Liver (tissue), 10 donors: ENCODE measurements at places on chromosomes 6 and 20.

DNA sequence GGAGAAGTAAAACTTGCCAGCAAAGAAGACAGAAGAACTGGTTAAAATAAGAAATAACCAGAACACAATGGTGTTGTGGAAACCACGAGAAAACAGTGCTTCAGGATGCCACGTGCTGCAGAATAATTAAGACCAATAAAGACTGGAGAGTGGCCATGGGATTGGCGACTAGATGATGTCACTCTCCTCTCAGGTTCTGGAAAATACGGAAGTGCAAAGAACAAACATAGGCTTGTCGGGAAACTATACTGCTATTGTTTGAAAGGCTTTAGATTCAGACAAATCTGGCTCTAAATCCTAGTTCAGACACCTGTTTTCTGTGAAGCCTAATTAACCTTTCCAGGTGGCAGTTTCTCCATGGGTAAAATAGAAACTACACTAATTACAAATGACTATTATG is 138.4 kb upstream of the STXBP5 start:
- DNase-seq, result no peak

- DNase-seq, result no peak
Measured at GRCh38 chr6:139846538-139847456, 472.3 kb upstream of the CITED2 start.

- DNase-seq, result no peak
Measured at GRCh38 chr6:82249381-82250253, 2.1 kb upstream of the IBTK start.

GRCh38 chr6:153959276-153959675 is 79.8 kb upstream of the OPRM1 start:
- no peak for DNase-seq

GRCh38 chr20:23257848-23258746 is 92.5 kb upstream of the NXT1 start:
- DNase-seq, result no peak

DNA sequence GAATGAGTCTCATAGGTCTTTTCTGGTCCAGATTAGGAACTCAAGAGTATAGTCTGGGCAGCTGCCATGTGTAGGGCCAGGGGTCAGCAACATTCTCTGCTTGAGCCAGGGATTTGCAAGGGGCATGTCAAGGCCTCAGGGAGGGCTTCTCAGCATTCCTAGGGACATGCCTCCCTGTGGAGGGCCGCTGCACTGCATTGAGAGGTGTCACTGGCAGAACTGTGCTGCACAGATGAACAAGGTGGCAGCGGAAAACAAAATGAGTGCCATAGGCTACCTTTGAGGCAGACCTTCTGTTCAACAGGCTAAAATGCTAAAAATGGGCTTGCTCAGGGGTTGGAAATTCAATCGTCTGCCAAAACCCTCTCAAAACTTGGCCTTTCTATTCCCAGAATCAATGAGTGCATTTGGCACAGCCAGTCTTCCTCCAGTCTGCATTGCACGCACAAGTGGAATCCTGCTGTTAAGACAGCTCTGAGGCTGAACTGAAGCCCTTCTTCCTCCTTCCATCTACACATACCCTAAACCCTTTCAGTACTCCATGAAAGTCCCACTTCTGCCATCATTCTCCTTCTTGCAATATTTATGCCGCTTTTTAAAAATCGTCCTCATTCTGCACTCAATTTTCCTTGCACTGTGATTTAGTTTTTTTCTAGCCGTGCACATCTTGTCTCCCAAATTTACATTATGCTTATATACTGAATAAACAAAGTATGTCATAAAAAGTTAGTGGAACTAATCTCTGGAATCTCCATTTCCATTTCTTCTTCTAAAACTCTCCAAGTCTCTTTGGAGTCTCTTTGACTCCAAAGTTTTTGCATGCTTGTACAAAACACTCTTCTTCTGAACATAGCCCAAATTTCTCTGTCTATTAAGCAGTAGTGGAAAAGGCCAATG is 51.7 kb downstream of the SLC26A8 start:
- no peak for DNase-seq

- DNase-seq, result no peak
Measured at GRCh38 chr20:57332105-57333089, 2.8 kb downstream of the SPO11 start.

- no peak for DNase-seq
Measured at GRCh38 chr6:162852840-162853577, 125.2 kb downstream of the PACRG start.

DNA sequence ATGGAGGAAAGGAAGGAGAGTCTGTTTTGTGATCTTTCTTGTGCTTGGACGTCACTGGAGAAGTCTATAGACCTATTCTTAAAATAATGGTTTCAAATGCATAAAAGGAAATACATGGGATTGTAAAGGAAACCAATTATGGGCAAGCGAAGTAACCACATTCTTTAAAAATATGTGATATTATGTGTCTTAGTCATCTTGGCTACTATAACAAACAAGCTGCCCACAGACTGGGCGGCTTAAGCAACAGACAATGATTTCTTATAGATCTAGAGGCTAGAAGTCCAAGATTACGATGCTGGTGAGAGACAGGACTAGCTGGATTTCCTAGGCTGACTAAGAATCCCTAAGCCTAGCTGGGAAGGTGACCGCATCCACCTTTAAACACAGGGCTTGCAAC is 49.4 kb upstream of the CD83 start:
- DNase-seq, result no peak

DNA sequence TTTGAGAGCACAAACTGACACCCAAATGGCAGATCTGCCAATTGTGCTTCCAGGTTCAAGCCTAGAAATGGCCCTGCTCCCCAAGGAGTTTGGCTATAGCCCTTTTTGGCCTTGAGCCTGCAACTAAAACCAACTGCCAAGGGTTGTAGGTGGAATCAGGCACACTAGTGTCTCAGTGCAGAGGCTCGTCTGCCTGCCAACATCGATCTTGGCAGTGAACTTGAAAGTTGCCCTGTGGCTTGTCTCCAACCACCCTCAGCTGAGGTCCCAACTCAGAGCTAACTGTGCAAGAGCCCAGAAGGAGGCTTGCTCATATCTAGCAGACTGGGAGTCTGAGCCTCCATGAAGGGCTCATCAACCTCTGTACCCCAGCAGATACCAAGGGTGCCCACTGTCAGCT is 92.7 kb upstream of the GLP1R start:
- DNase-seq, result no peak

GRCh38 chr6:108730635-108731515 is 117.3 kb upstream of the ARMC2 start:
- DNase-seq, result no peak

DNA sequence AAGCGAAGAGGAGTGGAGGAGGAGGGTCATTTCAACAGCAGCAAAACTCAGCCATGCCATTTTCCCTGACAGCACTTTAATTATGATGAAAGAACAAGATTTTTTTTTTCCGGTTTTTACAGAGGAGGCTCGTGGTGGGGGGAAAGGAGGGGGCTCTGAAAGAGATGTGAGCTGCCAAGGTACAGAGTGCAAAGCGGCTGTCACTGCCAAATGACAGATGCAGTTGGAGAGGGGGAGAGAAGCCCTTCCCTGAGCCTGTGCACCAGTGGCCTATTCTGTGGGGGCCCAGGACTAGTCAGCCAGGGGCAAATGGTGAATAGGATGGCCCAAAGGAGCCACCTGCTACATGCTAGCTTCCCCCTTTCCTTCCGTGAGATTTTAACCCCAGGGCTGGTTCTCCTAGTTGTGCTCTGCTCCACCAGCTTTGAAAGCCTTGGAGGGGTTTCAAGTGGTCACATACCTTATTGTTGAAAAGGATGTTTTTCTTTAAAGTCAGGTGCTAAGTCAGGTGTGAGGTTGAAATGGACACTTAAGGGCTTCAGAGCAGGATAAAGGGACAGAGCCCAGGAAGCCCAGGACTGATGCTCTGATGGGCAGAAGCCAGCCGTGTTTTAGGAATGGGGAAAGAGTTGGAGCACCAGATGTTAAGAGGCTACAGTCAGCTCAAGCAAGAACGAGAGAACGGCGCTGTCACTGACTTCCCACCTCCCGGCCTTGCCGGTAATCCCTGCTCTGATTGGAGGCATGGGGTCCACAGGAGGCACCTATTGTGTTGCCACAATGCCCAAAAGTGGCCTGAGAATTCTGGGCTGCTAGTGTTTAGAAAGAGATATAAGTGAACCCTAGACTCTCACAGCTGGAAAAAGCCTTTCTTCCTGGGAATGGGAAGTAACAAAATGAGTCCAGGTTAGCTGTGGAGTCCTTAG is 24.8 kb downstream of the GNAS start:
- no peak for DNase-seq

- no peak for DNase-seq
Measured at GRCh38 chr6:97038437-97038836, 113.9 kb downstream of the KLHL32 start.

DNA sequence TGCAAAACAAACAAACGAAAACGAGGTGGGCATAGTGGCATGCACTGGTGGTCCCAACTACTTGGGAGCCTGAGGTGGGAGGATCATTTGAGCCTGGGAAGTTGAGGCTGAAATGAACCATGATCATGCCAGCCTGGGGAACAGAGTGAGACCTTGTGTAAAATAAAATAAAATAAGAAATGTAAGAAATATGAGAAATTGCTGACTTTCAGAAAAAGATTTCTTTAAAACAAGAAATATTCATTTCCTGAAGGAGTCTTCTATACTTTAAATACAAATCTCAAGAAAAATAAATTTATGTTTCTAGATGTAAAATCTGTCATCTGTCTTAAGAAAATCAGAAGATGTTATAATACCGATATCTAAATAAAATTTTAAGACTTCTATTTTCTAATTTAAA is 96.7 kb upstream of the ENPP5 start:
- DNase-seq, result no peak

- DNase-seq, result peak; percentile 63
Measured at GRCh38 chr20:53869466-53870258, 200.7 kb downstream of the BCAS1 start.

GRCh38 chr6:32393665-32394420 is 13.1 kb downstream of the BTNL2 start:
- DNase-seq, result no peak

DNA sequence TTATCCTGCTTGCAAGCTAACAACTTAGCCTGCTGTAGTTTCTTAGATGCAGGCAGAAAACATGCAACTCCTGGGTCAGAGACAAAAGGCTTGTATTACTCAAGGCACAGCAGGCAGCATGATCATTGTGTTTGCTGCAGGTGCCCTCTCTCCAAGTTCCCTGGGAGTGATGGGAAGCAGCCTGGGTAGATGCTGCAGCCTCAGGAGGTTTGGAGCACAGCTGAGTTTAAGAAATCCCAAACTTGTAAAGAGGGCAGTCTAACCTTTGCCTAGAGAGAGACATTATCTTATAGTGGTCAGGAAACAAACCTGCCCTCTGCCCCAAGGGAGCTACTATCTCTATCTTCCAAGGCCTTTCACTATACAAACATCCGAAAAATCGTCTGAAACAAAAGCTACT is 61.1 kb downstream of the PFDN4 start:
- no peak for DNase-seq

- DNase-seq, result no peak
Measured at GRCh38 chr6:139355777-139356445, 18.5 kb downstream of the CITED2 start.

GRCh38 chr6:37552267-37552666 is 52.6 kb upstream of the CCDC167 start:
- DNase-seq, result no peak

DNA sequence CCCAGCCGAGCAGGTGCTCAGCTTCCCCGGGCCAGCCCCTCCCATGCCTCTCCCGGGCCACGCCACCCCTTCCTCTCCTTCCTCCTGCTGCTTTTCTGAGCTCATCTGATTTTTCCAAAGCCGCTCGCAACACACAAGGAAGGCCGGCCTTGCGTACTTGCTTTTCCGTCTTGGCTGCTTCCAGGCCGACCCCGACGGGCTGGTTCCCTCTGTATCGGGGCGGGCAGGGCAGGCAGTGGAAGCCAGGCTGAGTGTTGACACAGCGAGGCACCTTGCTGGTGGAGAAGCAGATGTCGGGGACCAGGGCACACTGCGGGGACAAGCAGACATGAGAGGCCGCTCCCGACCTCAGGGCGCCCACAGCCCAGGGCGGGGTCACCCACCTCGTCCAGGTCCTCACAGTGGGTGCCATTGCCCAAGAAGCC is 21.1 kb downstream of the THBS2 start:
- peak; percentile 23 for DNase-seq

DNA sequence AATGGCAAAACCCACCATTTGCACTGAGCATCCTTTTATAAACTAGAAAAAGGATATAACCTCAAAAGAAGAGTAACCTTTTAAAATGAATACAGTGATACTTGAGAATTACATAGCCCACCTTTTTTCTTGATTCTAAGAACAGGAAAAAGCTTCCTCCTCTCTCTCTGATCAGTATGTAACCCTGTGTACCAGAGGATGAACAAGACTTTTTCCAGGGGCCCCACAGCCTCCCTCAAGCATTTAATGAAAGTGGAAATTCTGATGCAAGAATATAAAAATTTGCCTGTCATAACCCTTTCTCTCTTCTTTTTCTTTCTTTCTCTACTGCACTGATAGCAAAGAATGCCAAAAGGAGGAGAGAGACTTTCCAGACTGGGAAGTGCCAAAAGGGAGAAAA is 64.2 kb upstream of the BTN3A2 start:
- DNase-seq, result no peak

DNA sequence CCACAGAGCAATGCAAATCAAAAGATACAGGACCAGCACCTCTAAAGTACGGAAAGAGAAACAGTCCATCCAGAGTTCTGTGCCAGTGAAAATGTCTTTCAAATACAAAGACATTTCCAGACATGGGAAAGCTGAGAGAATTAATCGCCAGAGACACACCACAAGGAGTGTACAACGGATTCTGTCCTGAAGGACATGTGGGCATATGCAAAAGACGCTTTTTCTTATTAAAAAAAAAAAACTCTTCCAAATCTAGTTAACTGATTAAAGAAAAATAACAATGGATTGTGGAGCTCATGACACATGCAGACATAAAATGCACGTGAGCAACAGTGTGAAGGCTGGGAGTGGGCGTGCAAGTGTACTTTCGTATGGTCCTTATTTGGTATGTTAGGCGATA is 22.8 kb downstream of the KIF25 start:
- no peak for DNase-seq

GRCh38 chr20:35702051-35702823 is 3.0 kb downstream of the ROMO1 start:
- DNase-seq, result no peak

- DNase-seq, result no peak
Measured at GRCh38 chr6:89581689-89582088, 56.9 kb downstream of the LYRM2 start.

DNA sequence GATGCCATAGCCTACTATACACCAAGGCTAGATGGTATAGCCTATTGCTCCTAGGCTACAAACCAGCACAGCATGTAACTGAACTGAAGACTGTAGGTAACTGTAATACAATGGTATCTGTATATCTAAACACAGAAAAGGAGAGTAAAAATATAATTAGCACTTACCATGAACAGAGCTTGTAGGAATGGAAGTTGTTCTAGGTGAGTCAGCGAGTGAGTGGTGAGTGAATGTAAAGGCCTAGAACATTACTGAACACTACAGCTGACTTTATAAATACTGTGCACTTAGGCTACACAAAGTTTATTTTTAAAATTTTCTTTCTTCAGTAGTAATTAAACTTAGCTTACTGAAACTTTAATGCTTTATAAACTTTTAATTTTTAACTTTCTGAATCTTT is 129.5 kb downstream of the BTBD9 start:
- DNase-seq, result no peak

DNA sequence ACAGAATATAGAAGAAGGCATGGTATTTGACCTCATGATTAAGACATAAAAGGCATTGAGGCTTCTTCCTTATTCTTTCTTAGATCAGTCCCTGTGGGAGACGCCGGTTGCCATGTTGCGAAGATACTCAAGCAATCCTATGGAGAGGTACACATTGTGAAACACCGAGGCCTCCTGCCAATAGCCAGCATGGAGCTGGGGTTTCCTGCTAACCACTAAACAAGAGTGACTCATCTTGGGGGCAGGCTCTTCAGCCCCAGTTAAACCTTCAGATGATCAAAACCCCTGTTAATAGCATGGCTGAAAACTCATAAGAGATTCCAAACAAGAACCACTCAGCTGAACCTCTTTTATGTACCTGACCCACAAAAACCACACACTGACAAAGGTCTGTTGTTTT is 478.8 kb downstream of the CD83 start:
- no peak for DNase-seq
